Brain microvascular endothelial cell (primary cell): ENCODE measurements at places on chromosomes 2 and 18.

- DNase-seq = no peak
Measured at GRCh38 chr2:70674636-70675430, 93.2 kb downstream of the ADD2 start.

DNA sequence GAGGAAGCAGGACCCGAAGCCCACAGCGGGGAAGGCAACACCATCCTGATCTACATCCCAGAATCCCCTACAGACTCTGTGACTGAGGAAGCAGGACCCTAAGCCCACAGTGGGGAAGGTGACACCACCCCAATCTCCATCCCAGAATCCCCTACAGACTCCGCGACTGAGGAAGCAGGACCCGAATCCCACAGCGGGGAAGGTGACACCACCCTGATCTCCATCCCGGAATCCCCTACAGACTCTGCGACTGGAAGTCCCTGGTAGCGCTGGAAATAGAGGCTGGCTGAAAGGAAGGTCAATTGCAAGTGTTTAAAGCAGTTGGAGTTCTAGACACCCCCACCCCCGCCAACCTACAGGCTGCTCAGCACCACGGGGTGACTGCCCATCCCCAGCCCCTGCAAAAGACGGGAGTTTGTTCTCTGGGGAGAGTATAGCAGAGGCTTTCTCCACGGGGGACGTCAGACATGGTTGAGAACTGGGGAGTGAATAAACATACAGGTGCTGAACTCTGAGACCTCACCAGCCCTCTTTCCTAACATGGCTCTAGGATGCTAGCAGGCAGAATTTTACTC is 21.0 kb downstream of the CIB4 start:
- DNase-seq = no peak

DNA sequence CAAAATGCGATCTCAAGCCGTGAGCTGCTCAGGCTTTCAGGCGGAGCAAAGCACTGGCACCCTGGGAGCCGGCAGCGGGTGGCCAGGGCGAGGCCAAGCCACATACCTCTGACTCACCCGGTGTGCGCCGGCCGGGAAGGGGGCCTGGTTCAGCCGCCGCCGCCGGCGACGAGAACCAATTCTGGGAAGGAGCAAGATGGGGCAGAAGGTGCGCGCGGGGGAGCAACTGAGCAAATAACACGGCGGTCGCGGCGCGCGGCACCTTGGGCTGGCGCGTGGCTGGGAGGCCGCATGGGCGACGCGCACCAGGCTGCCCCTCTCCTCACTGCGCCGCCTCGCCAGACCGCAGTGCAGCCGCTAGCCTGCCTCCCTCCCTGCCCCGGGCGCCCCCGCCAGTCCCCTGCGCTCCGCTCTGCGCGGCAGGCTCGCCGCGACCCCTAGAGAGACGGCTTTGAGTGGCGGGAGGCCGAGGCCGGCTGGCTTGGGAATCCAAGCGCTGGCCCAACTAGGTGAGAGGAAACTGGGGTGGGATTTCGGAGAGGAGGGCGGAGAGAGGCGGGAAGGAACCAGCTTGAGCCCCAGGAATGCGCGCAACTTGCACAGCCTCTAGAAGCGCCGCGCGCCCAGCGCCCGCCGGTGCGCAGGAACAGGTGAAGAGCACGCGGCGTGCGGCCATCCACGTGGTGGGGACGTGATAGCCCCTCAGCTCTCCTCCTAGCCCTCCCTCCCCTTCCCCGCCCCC is 3.2 kb downstream of the NRP2 start:
- no peak for DNase-seq

- no peak for DNase-seq
Measured at GRCh38 chr18:26424428-26425147, 123.8 kb downstream of the KCTD1 start.

- peak; percentile 92 for DNase-seq
Measured at GRCh38 chr18:44149706-44150105, 531.0 kb upstream of the SETBP1 start.

- DNase-seq = no peak
Measured at GRCh38 chr2:25098670-25099486, 57.0 kb downstream of the EFR3B start.
